ENCODE measurements at places on chromosomes 4 and X.

DNA sequence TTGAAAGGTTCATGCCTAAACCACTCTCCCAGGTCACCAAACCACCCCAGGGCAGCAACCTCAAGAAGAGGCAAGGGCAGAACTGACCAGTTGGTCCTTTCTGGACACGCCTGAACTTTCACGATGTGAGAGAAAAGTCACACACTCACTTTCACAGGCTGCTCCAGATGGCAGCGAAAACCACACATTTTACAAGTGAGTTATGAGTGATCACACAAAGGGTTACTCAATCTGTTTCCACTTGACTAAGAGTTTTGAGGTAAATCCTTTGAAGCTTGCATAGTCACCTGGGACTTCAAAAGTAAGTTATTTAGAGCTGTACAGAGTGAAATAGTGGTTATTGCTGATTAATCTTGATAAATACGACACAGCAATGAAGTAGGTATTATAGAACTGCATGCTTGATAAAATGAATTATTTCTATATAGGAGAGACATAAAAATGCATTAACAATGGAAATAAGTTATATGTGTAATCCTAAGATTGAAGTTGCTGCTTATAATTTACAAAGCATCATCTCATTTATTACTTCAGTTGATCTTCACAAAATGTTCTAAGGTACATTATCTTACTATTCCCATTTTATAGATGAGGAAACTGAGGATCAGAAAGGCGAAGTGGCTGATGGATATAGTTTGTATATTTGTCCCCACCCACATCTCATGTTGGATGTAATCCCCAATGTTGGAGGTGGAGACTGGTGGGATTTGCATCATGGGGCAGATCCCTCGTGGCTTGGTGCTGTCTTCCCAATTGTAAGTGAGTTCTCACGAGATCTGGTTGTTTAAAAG is 103.0 kb upstream of the KLF3 start:
- DNase-seq = no peak

GRCh38 chr4:6328526-6328925 is 58.9 kb downstream of the WFS1 start:
- no peak for DNase-seq

- no peak for DNase-seq
Measured at GRCh38 chr4:118743867-118744266, 58.7 kb downstream of the METTL14 start.

GRCh38 chr4:825971-826330 is at the start of gene CPLX1:
TSS of gene CPLX1 (minus strand) at chr4:826129. CDS start at chr4:824522, 1,607 bp downstream.
- no peak for DNase-seq

- no peak for DNase-seq
Measured at GRCh38 chr4:56434599-56435139, 746 bp downstream of the PPAT start.

- no peak for DNase-seq
Measured at GRCh38 chr4:5545271-5545670, 163.1 kb downstream of the EVC2 start.

DNA sequence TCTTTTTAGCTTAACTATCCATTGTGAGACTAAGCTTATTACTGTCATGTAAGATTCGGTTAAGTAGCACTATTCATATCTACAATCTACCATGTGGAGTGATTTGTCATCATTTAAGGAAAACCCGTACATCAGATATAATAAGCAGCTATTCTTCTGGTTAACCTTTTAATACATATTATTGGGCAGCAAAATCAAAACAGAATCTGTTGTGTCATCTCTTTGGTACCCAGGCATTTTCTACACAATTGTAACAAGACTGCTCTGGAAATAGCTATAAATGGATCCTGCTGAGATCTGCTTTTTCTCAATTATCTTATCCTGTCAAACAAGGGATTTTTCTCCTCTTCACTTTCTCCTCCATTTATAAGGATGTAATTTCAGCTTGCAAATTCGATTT is 521.5 kb upstream of the MAGEB2 start:
- no peak for DNase-seq

DNA sequence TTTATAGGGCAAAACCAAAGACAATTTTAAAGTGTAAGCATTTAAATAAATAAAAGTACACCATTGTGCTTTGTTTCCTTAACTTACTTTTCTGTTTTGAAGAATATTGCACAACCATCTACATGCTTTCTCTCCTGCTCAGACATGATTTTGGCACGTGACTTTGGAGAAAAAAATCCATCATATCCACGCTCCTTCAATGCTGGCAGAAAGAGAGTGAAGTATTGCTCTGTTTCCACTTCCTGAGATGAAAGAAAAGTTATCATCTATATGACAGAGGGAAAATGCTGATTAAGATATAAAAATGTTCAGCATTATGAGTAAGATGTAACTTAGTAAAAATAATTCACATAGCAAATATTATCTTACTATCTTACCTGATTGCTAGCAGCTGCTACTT is 77.1 kb downstream of the CNOT6L start:
- no peak for DNase-seq

GRCh38 chr4:177673985-177674489 is 231.8 kb upstream of the AGA start:
- no peak for DNase-seq

DNA sequence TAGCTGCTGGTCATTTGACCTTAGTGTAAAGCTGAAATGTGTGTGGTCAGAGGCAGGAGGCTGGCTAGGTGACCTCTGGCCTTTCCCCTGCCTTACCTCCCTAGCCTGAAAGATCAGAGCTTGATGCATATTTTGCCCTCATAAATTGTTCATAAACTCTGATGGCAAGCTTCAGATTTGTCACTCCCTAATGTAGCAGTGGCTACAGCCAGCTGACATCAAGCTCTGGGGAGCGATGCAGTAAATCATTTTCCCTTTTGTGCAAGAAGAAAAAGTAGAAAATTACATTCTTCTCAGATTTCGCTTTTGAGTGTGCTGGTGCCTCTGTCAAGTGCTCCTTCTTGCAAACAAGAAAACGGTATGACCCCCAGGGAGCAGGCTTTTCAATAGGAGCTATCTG is 87.7 kb upstream of the MAGEA4 start:
- DNase-seq = no peak

- DNase-seq = no peak
Measured at GRCh38 chrX:49214996-49215526, 15.1 kb upstream of the SYP start.

DNA sequence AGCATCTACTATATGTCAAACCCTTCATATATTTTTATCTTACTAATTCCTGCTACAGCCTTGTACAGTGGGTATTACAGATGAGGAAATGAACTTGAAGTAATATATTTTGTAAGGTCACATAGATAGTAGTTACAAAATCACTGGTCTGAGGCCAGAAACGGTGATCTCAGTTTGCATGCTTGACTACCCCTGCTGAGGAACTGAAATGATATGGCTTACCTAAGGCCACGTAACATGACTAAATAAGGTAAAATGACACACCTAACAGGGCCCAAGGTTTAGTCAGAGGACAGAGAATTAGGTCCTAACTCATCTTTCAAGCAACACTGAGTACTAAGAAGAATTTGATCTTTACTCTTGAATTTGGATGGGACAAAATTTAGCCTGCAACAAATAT is 1.5 kb upstream of the COMMD8 start:
- DNase-seq = no peak

- peak; percentile 12 for DNase-seq
Measured at GRCh38 chr4:85842540-85842939, 367.6 kb downstream of the ARHGAP24 start.

DNA sequence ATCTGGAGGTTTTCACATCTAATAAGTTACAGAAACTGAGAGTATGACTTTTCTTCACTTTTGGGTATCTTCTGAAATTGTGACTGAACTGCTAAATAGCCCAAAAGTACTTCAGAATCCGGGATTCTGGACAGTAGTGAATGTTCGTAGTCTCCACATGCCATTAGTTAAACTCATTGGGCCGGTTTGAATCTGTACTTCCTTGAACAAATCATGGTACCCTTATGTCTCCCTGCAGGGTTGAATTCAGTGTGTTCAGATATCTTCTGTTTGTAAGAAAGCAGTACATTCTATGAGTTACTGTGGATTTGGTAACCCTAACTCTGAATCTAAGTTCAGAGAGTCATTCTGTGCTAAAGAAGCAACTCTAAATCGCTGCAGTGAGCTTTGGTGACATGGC is 33.6 kb downstream of the FAM193A start:
- DNase-seq = no peak

- no peak for DNase-seq
Measured at GRCh38 chr4:86218746-86219473, 140.9 kb downstream of the MAPK10 start.

GRCh38 chr4:105145903-105146275 is 787 bp upstream of the TET2 start:
- peak; percentile 31 for DNase-seq

DNA sequence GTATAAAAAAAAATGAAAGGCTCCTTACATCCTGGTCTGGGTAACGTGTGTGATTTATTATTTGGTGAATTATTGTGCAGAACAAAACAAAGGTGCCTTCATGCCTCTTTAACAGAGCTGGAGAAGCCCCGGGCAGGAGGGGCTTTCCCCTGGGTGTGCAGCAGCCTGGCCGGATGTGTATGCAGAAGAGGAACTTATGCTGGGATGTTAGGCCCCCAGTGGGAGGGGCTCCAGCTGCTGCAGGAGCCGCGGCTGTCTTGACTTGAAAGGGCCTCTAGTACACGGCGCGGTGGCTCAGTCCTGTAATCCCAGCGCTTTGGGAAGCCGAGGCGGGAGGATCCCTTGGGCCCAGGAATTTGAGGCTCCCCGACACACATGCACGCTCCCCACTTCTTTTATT is 16.0 kb downstream of the CCNQ start:
- DNase-seq = peak; percentile 71

DNA sequence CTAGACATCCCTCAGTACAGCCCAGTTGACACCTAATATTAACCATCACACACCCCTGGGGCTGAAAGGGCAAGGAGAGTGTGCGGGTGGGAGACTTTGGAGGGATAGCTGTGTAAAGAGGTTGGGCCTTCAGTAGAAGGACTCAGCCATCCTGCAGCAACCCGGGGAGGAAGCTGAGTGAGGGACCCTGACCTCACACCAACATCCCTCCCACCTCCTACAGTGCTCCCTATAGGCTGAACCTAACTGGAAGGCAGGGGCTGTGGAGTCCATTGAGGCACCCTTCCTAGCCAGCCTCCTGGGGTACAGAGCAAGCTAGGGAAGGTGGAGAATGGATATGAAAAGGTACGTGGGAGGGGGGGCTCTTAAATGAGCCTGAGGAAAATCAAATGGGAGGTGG is 276.3 kb downstream of the PTTG2 start:
- no peak for DNase-seq

DNA sequence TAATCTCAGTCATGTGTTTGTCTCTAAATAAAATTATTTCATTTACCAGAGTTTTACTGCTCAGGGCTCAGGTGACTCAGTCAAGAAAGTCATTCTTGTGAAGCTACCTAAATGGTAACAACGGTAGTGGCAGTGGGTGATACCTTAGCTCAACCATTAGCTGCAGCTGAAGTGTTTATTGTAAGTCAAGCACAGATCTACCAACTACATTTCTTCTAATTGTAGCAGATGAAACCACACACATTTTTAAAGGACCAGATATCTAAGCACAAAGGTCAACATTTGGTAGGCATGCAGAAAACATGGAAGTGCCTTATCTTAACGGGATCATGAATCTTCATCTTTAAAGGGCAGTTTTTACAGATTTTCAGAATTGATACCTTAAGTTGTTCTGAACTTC is 79.1 kb downstream of the FAT4 start:
- DNase-seq = no peak

DNA sequence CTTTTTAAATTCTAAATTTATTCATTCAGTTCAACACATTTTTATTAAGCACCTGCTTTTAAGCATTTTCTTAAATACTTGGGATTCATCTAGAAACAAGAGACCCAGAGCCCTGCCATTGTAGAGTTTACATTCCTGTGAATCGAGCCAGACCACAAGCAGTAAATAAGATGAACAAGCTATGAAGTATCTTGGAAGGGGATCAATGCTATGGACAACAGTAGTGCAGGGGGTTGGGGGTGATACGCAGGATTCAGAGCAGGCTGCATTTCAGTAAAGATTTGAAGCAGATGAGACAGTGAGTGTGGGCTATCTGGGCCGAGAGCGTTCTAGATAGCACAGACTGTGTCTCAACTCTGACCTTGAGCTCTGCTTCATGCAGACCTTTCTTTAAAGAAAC is 35.1 kb downstream of the CLDN22 start:
- no peak for DNase-seq

DNA sequence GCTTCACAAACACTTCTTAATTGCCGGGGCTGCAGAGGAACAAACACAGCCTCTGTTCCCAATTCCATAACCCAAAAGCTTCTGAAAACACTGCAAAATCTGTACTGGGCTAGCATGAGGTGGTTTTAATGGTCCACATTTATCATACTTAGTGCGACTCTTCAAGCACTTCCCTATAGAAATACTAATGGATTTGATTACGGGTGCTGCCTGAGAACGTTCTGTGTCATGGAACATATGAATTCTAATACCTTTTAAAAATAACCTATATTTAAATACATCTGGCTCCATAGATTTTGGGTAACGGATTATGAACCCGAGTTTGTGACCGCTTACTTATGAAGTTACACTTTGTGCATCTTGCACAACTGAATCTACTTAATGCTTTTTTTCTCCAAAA is 35.4 kb upstream of the STS start:
- DNase-seq = no peak

DNA sequence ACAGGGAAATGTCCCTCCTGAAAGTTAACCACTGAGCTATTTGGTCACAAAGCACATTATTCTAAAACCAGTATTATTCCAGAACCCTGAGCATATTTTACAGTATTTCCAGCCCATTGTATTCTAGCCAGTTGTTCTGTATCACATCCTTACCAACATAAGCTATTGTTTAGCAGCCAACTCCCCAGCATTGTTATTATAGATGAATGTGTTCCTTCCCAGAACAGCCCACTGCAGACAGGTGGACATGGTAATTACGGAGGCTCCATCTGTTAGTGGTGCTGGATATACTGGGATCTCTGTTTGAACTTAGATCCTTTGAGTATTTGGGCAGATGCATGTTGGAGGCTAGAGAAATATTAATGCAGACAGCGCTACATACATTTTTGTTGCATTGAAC is 126.1 kb downstream of the MGST2 start:
- DNase-seq = no peak

- no peak for DNase-seq
Measured at GRCh38 chr4:109728385-109728784, 1.5 kb downstream of the PLA2G12A start.

GRCh38 chrX:124332481-124333424 is at the start of gene TEX13D:
TSS of gene TEX13D (plus strand) at chrX:124332660. CDS start at chrX:124332918, 258 bp downstream.
- no peak for DNase-seq

DNA sequence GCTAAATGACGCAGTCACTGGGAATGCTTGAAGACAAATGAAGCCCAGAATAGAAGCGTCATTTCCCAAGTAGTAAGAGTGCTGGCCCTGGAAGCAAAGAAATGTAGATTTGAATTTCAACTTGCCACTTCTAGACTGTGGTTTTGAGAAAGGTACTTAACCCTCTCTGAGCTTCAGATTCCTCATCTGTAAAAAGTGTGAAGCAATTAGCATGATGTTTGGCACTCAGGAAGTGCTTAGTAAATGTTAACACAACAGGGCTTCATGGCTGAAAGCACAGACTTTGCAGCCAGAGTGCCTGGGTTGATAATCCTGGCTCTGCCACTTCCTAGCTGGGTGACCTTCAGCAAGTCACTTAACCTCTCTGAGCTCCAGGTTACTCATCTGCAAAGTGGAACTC is 147.4 kb upstream of the RPS6KA3 start:
- no peak for DNase-seq
